ENCODE measurements at places on chromosomes 12 and 14.
A peak's percentile ranks its signal among the peaks of the same experiment; 100 is the strongest.

DNA sequence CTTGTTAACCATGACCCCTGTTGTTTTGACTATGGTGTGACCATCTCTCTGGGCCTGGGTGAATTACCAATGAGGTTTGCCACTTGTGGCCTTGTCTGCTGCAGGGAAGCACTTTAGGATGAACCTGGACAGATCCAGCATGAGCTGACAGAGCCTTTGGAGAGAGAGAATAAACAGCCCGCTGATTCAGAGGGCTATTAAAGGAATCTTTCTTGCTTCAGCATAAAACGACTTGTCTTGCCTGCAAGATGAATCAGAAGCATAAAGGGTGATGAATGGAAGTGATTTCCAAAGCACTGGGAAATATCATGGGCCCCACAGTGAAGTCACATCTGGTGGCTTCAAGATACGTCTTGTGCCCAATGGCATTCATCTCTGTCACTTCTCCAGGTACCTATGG, 69.0 kb upstream of the WSCD2 start:
- no peak for DNase-seq

- no peak for DNase-seq
These were observed at the start of gene A2ML1 for GRCh38 chr12:8822298-8822697. Gene A2ML1 (plus strand): TSS chr12:8822621. CDS start chr12:8822652, 31 bp downstream.

DNA sequence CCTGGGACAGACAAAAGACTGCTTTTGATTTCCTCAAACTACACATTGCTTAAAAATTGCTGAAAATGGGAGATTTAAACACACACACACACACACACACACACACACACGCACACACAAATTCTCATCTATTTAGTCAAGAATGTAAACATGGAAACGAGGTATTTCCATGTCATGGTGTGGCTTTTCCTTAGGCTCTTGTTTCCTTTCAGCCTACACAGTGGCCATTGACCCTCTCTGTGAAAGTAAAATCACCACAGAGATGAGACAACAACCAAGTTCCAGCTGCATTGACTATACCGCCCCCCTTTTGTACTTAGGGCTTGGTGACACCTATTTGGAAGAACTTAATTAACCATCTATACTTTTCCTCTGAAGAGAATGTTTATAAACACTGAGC, 41.9 kb downstream of the TTC8 start:
- DNase-seq = no peak

- DNase-seq = no peak
These were observed 68.1 kb downstream of the TTC9 start for GRCh38 chr14:70709726-70710382.

GRCh38 chr12:125114365-125115141, 49.3 kb downstream of the AACS start:
- no peak for DNase-seq

GRCh38 chr14:37697489-37698121, 102.2 kb downstream of the TTC6 start:
- no peak for DNase-seq

DNA sequence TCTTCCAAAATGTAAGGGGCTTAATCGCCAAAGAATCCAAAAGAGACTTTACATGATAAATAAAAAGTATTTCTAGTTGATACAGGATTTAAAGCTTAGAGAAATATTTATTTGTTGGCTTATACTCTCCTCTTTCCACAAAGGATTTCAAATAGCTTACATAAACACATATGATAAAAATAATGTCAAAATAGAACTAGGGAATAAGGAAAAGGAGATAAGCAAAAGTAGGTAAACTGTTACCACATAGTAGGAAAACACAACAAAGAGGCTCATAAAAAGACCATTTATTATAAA, 387.0 kb downstream of the EGLN3 start:
- DNase-seq = no peak

GRCh38 chr14:101120641-101121507, 217.4 kb upstream of the RTL1 start:
- no peak for DNase-seq

DNA sequence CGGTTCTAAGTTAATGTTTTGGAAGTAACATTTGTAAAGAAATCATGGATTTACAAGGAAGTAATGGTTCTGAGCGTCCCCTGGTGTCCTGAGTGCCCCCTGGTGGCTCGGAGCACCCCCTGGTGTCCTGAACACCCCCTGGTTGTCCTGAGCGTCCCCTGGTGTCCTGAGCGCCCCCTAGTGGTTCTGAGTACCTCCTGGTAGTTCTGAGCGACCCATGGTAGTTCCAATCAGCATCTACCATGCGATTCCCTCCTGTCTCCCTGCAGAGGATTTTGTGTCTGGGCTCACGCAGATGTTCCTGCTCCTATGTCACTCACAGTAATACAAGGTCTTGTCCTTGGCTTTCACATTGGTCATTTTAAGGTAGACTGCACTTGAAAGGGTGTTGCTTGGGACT, 1352.9 kb downstream of the TMEM121 start:
- DNase-seq = peak; percentile 24

DNA sequence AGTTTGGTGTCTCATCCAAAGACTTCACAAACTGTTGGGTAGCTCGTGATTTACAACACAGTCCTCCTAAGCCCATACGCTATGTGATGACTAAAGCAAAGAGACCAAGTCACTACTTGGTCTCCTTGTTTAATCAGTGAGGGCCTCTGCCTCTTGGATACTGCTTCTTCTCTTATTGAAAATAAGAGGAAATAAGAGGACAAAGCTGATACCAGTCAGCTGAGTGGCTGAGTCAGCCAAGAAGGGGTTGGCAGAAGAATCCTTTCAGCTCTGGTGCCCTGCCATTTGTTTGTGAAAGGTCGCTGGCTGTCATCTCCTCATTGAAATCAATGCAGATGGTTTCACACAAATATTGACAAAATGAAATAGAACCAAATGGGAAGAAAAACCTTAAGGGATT, 67.5 kb upstream of the SLC35F4 start:
- no peak for DNase-seq

DNA sequence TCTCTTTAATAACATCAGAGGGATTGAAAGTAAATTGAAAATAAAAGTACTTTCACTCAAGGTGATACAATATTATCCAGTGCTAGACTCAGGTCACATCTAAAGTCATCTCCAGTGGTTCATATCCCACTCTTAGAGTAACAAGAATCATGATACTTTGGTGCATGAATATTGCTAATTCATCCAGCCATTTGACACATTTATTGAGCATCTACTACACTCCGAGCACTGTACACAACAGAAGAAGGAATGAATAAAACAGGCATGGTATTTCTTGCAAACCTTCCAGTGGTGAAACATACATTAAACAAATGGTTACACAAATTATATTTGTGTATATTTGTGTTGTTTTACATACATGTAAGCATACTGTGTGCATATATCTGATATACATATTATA, 116.0 kb upstream of the TMCC3 start:
- no peak for DNase-seq

- no peak for DNase-seq
These were observed 288.0 kb downstream of the TRHDE start for GRCh38 chr12:72560003-72560769.

DNA sequence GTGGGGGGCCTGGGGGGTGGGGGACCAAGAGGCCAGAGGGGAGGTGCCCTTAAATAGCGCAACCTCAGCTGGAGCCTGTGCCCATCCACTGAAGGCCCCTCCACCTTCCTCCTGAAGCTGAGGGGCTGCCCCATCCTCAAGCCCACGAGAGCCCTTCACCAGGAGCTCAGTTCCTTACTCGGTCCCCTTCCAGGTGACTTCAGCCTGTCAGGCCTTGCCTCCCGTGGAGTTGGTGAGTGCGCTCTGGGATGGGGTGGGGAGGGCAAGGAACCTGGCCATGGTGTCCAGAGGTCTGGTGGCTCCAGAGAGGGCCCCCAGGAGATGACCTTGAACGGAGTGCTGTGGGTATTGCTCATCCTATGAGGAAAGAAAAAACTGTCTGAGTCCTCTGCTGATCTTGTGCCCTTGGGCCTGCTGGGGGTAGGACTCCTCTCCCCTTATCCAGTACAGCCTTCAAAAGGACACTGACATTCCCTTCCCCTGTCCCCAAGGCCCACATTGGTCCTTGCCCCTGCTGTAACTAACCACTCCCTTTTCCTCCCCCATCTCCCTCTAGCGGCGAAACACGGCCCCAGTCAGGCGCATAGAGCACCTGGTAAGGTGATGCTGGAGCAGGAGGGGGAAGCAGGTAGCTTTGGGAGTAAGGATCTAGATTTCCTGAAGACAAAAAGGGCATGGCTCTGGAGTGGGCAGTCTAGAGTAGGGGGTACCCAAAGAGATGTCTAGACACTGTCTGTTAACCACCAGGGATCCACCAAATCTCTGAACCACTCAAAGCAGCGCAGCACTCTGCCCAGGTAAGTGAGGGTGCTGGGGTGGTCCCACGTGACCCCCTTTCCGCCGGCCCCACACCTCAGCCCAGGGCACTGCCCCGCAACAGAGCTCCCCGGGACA, 3.6 kb downstream of the TNS2 start:
- DNase-seq = peak; percentile 38

DNA sequence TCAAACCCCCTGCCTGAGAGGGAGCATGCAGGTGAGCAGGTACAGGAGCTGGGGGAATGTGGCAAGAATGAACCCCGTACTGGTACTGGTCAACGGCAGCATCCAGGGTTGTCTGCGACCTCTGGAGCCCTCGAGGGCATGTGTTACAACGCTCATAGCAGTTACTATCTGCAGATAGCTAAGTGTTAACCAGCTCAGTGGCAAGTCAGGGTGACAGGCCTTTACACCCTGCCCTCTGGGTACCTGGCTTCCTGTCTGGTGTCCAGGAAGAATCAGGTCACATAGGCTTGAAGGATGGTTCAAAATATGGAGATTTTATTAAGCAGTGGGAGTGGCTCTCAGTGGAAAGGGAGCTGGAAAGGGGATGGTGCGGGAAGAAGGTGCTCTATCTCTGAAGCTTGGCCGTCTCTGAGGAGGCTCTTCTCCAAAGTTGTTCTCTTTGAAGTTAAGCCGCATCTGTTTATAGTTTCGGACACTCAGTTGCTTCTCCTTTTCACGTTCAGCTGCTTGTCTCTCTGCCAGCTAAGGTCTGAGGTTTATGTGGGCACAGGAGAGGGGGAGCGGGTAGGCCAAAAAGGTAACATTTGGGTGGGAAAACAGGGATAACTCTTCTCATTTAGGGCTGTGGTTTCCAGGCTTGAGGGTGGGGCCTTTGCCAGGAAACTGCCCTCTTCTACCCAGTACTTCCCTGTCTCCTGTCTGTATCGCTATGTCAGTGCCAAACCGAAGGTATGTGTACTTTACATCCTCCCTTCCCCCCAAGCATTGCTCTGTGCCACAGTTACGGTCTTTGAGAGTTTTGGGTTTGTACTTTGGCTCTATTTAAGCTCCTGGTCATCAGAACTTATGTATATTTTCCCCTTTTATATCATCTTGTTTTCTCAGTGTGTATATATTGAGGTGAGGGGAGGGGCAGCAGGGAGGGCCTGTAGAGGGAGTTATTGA, 305.8 kb downstream of the RGS6 start:
- no peak for DNase-seq

GRCh38 chr12:79597910-79598309, 92.9 kb downstream of the PAWR start:
- no peak for DNase-seq

DNA sequence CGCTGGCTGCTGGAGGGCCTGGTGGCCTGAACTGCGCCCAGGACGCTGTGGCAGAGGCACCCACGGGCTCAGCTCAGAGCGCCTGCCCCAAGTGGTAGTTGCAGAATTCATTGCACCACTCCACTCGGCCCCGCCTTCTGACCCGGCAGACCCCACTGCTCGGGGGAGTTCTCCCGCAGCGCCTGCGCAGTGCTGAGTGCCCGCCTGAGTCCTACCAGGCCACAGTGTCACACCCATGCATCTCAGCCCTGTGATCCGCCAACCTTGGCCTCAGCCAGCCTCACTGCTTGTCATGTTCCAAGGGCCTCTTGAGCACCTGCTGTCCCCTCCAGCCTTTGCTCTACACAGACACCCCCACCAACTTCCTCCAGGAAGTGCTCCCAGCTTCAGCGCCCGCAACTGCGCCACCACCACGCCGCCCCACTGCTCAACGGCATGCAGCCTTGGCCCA, 12.2 kb downstream of the DEGS2 start:
- peak; percentile 56 for DNase-seq

- DNase-seq = no peak
These were observed 29.7 kb upstream of the INSM2 start for GRCh38 chr14:35504260-35504659.

- DNase-seq = no peak
These were observed 60.9 kb upstream of the PSMA6 start for GRCh38 chr14:35231207-35231760.

DNA sequence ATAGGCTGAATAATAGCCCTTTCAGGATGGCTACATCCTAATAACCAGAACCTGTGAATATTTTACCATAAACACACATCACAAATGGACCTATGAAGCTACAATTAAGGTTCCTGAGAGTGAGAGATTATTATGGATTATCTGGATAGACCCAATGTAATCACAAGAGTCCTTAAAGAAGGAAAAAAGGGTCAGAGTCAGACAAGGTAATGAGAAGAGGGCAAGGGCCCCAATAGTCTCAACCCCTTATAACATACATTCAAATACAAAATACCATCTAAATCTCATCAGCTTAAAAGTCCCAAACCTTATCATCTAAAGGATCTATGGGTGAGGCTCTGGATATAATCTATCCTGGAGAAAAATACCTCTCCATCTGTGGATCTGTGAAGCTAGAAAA, 64.7 kb downstream of the GARIN6 start:
- DNase-seq = no peak

DNA sequence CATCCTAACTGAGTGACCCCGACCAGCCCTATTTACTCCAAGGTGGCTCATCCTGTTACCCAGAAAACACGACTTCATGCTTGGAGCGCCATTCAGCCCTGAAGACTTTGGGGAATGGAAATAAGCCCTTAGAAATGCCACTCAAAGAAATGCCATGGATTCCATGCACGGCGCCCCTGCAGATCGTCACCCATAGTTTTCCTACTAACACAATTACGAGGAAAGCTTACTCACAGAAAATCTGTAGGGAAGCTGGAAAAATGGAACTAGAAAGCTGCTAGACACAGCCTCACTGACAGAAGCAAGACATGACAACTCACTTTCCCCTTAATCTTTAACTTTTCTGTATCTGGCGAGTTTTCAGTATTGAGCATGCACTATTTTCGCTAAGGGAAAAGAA, 19.5 kb downstream of the NUAK1 start:
- DNase-seq = no peak

DNA sequence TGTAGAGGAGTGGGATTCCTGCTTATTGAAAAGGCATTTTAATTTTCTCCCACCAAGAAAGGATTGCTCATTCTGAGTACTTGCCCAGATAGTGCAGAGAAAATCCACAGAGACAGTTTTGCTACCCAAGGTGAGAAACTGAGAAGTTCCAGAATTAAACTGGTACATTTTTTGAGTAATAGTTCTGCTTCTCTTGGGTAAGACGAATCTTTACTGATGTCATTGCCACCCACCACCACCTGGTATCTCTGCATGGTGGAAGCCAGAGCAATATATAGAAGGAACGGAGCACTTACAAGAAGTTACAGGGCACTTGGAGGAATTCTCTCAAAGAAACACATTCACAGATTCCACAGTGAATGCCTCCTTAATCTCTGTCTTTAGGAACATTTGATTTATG, 20.7 kb upstream of the FRMD6 start:
- no peak for DNase-seq

DNA sequence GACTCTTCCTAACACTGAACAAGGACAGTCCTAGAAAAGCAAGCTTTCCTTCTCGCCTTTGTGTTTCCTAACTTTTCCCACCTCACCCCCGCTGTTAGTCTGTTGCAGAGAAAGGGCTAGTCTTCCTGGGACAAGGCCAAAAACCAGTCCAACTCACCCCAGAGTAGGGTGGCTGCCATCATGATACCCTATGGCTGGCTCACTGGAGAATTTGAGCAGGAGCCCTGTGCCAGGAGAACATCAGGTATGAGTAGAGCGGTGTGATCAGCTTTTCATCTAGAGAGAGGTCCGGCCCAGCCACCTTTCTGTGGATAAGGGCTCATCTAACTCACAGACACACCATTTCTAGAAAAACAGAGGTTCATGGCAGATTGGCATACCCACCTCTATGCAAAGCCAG, 16.7 kb upstream of the ZFP36L1 start:
- no peak for DNase-seq

Measured in activated gamma-delta T cell treated with anti-CD3 and anti-CD28 coated beads, Interleukin-2, amount 50 U/mL, for 16 hours (primary cell).